ENCODE measurements at places on chromosomes 2 and 18. TPM values are rescaled to one million over a fixed set of nuclear protein-coding genes. Genes with fewer than 3 reads are reported as not detected.

Gene SERPINB11
- not detected for total RNA-seq

GRCh38 chr2:142874293-142874814 lies 3.1 kb upstream of the KYNU start:
- DNase-seq, result no peak

DNA sequence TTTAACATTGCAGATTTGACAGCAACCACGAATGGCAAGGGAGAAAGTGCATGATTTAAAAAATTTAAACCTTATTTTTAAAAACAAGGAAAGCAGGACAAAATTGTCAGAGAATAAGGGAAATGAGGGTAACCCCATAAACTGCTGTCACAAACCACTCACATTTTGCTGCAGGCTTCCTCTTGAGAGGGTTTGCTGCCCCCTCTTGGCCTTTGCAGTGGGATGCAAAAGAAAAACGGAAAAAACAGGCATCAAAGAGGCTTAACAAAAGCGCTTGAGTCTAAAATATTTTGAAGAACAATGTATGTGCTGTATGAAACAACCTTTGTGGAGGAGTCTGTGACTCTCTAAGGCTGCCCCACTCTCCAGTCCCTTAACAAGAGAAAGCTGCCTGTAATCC lies 91.6 kb downstream of the TMX3 start:
- no peak for DNase-seq

DNA sequence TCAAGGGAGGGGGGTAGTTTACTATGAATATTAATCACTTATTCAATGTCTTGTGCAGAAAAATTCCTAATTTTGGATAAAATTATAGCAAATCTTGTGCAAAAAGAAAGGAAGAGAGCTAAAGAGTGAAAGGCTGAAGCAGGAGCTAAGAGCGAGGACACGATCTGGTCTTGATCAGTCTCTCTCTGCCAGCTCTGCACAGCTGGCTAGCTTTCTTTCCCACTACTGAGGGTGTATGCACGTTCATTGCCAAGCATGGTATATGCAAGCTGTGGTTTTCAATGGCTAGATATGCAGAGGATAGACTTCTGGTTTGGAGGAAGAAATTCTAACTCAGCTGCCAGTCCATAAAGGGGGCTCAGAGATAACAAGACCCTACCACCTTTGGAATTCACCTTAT lies 297.3 kb downstream of the CYRIA start:
- DNase-seq, result no peak

Gene COMMD1
- total RNA-seq, result 25.4 TPM

DNA sequence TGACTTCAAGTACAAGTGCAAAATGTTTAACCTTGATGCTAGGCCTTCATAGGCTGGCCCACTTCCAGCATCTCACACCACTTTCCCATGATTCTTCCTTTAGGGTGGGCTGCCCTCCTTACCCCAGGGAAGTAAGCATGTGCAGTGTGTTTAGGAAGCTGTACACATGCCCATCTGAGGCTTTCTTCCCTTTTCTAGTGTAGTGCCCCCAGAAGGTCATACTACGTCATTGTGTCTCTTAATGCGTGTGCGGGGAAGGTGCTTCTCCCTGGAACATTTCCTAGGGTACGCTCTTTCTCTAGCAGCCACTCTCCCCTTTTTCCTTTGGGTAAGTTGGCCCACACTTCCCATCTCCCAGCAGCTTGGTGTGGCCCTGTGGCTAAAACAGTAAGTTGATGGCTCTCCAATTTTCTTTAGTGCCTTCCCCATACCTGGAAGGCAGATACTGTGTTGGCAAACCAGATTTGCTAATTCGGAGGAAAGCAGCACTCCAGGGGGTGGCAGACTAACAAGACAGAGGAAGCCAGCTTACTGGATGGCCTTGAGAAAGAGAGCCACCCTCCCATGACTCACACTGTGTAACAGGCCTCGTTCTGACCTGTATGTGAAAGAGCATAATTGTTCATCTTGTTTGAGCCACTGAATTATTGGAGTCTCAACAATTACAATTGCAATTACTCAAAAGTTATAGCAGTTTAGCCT lies 1.1 kb upstream of the SULT6B1 start:
- DNase-seq, result no peak

Gene SEMA4F
- 3.2 TPM for total RNA-seq
